ENCODE measurements at places on chromosomes 2 and 18.

GRCh38 chr2:100887713-100888495, 68.0 kb downstream of the NPAS2 start:
- no peak for DNase-seq

GRCh38 chr2:101173707-101174295, 22.6 kb upstream of the TBC1D8 start:
- DNase-seq = no peak

- no peak for DNase-seq
Measured at GRCh38 chr18:43061318-43061717, 54.2 kb downstream of the RIT2 start.

GRCh38 chr2:140354544-140354943, 1574.4 kb upstream of the NXPH2 start:
- DNase-seq = no peak

- DNase-seq = no peak
Measured at GRCh38 chr2:175883586-175884194, 118.4 kb downstream of the LNPK start.

All from AG08396 (cell line).